Heart right ventricle (tissue), 16 donors: ENCODE measurements at places on chromosomes 1 and 21. TPM values are rescaled to one million over a fixed set of nuclear protein-coding genes. Genes with fewer than 3 reads are reported as not detected.

Gene OR2M4
- not detected for total RNA-seq

GRCh38 chr1:106564192-106564591 is 492.3 kb upstream of the PRMT6 start:
- H3K27ac ChIP-seq = no peak overlapping the region
- no peaks in the 10 kb centered on the region for H3K27me3 ChIP-seq
- no peak for DNase-seq
- H3K36me3 ChIP-seq = no peaks in the 10 kb centered on the region
- no peaks in the 10 kb centered on the region for H3K4me1 ChIP-seq

DNA sequence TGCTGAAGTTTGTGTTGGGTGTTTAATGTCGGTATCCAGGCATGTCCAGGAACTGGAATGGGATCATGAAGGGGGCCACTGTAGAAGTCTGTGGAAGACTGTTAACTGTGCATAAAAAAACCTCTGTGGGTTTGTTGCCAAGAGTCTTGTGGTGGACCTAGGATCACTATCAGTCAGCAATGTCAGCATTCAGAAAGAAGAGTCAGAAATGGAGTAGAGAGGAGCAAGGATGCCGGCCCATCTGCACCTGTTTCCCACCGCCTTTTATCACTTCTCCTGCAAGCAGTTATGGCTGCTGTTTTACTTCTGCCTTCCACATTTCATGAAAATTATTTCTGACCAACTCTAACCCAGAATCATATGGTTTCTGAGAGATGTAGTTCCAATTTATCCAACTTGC is 36.7 kb downstream of the CLCA4 start:
- H3K27me3 ChIP-seq = no peaks in the 10 kb centered on the region
- H3K36me3 ChIP-seq = no peaks in the 10 kb centered on the region
- H3K4me3 ChIP-seq = no peak overlapping the region
- H3K27ac ChIP-seq = no peak overlapping the region
- DNase-seq = no peak

DNA sequence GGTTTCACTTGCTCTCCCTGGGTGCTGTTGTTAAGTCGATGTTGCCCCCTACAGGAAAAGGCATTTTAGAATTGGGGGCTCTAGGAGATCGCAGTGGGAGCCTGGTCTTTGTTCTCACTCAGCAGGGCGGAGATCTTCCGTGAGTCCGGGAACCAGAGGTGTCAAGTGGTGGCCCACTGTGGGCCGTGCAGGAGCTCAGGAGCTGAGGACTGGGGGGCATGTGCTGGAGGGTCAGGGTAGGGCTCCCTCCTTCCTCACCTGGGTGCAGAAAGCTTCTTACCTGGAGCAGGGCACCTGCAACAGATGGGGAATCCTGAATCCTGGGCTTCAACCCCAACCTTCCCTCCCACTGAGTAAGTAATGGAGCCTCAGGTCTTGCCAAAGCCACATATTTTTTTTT is 392.7 kb downstream of the NPHP4 start:
- peaks cover 5% of the 10 kb centered on the region for H3K27me3 ChIP-seq
- no peaks in the 10 kb centered on the region for H3K4me1 ChIP-seq
- H3K36me3 ChIP-seq = no peaks in the 10 kb centered on the region
- no peak for DNase-seq
- H3K27ac ChIP-seq = no peak overlapping the region
- H3K4me3 ChIP-seq = no peak overlapping the region
